Ureter (tissue), 1 donor: ENCODE measurements at places on chromosomes 5 and 9. TPM values are rescaled to one million over a fixed set of nuclear protein-coding genes. Genes with fewer than 3 reads are reported as not detected.
A peak's percentile ranks its signal among the peaks of the same experiment; 100 is the strongest.

The BAAT gene
- total RNA-seq, result not detected

The MARCHF11 gene
- total RNA-seq, result not detected

The VPS13A gene
- 56.0 TPM for total RNA-seq

The TMEM215 gene
- total RNA-seq, result not detected

The HRH2 gene
- 5.7 TPM for total RNA-seq

The IFNB1 gene
- total RNA-seq, result not detected

The PAEP gene
- total RNA-seq, result not detected

The GADD45G gene
- total RNA-seq, result 6.2 TPM

DNA sequence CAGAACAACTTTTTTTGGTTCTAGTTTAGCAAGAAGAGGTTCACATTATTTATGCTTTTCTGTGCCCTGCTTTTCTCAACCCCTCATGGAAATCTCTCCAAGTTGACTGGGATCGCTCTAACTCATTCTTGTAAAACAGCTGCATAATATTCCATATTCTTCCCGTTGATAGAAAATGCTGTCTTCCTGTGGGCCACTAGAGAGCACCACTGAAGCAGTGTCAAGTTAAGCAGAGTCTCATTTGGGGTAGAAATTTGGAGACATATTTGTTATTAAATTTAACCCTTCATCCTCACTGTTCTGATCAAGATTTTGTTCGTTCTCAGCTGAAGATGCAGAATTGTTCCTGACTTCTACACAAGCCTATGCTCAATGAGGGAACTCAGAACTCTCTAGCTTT is 140.1 kb downstream of the CEMIP2 start:
- no peak for DNase-seq

DNA sequence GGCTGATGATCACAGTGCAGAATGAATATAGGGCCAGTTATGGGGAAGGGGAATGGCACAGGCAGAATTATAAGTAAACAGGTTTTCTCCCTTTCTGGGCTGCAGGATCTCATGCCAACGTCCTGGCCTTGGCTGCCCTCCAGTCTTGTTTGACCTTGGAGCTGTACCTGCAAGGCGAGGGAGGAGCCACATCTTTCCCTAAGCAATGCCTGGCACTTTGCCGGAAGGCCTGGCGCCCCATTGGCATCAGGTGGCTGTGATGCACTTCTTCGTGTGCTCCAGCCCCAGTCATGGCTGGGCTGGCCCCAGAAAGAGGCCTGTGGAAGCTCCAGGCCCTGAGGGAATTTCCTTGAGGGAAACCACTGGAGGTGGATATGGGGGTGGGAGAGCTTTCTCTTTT is 16.7 kb upstream of the IQGAP2 start:
- no peak for DNase-seq

- no peak for DNase-seq
Measured at GRCh38 chr5:132781029-132781428, 4.0 kb upstream of the SEPTIN8 start.

- DNase-seq, result peak; percentile 79
Measured at GRCh38 chr9:96654450-96655197, 493 bp downstream of the PRXL2C start.

DNA sequence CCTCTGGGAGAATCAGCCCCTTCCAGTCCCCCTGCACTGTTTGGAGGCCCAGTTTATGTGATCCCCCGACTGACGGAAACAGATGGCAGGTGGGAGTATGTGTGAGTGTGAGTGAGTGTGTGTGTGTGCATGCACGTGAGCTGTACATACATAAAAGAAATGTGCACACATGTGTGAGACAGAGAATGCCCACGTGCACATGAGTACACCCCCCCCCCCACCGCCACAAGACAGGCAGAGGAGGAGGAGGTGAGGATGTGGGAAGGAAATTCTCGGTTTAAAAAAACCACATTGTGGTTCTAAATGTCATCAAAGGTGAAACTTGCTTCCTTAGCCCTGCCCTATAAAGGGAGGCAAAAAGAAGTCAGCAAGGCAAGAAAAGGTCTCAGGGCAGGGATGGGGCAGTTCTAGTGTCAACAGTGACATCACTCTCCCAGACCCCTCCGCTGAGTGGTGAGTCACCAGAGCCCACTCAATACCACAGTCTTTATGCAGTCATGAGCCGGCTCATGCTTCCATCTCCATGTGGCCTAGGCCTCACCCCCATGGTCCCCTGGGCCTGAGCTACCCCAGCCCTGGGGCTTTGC is 79.2 kb upstream of the HSPA9 start:
- DNase-seq, result no peak

- DNase-seq, result no peak
Measured at GRCh38 chr9:96138616-96139015, 163.4 kb downstream of the HSD17B3 start.

- DNase-seq, result no peak
Measured at GRCh38 chr9:6584881-6585597, 60.5 kb downstream of the GLDC start.

- no peak for DNase-seq
Measured at GRCh38 chr9:20903212-20903611, 128.2 kb downstream of the HACD4 start.

DNA sequence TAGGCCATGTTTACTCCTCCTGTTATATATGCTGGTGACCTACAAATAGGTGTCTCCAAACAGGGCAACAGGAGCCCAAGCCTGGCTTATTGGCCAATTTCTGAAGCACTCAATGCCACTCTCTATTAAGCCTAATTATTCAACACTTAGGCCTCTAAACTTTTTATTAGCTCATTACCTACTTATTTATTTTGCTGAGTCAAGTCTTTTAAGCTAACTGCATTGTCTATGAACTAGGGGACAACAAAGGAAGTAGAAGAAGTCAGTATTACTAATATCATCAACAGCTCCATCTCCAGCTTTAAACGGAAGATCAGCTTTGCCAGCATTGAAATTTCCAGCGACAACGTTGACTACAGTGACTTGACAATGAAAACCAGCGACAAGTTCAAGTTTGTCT is 28.2 kb downstream of the GABRP start:
- no peak for DNase-seq

DNA sequence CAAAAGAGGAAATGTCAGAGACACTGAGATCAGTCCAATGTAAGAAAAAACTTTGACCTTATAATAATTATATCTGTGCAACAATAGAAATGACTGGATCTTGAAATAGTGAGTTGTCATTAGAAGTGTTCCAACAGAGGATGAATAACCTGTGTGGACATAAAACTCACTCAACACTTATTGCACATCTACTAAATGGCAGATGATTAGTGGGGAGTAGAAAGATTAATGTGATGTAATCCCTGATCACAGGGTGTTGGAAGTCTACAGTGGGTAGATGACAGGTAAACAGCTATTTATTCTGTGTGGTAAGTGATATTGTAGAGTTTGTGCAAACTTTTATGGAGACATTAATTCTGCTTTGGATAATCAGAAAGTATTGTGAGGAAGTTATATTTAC is 177.3 kb upstream of the HMHB1 start:
- DNase-seq, result no peak

GRCh38 chr5:105931881-105932421 is 1738.8 kb downstream of the EFNA5 start:
- no peak for DNase-seq

- DNase-seq, result no peak
Measured at GRCh38 chr9:134887686-134888602, 7.3 kb downstream of the FCN2 start.

GRCh38 chr5:22391956-22392355 is 461.2 kb downstream of the CDH12 start:
- DNase-seq, result no peak

- no peak for DNase-seq
Measured at GRCh38 chr5:9015937-9016270, 530.0 kb downstream of the SEMA5A start.
